ENCODE measurements at places on chromosomes 3 and 15.

DNA sequence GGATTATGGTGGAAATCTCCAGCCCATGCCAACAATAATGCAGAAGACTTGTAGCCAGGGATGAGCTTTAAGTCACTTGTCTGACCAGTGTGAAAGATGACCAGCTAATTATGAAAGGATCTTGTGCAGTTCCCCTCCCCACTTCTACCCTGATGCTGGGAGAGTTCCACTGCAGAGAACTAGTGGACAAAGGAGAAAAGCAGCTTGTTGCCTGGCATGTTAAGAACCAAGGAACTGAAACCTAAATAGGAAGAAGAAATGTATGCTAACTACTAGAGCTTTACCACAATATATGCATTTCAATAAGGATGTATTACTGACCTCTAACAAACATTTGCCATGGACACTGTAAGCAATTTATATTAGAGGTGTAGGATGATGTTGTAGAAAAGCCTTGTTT, 52.2 kb upstream of the CSTA start:
- DNase-seq: no peak

DNA sequence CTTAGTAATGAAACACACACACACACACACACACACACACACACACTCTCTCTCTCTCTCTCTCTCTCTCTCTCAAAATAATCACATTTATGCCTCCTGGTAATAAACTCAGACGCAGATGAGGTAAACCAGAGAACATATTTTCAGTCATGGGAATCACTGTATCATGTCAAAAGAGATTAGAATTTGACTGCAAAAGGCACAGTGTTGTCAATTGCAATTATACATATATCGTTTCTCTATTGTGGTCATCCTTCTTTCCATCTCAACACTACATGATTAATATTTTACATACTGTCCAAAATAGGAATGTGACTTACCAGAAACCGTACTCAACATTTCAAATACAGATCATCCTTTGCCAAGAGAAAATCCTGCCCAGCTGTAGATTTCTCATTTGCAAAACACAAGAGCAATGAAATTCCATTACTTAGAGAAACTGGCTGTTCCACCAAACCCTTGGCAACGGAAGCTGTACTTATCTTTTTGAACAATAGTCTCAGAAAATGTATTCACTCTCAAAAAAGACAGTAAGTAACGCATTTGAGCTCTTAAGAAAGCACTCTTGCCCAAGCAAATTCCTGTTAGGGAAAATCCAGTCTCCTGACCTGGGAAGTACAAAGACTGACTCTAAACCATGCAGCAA, 24.3 kb downstream of the PDZRN3 start:
- no peak for DNase-seq

GRCh38 chr3:120162400-120162799, 68.2 kb upstream of the GSK3B start:
- DNase-seq: no peak

DNA sequence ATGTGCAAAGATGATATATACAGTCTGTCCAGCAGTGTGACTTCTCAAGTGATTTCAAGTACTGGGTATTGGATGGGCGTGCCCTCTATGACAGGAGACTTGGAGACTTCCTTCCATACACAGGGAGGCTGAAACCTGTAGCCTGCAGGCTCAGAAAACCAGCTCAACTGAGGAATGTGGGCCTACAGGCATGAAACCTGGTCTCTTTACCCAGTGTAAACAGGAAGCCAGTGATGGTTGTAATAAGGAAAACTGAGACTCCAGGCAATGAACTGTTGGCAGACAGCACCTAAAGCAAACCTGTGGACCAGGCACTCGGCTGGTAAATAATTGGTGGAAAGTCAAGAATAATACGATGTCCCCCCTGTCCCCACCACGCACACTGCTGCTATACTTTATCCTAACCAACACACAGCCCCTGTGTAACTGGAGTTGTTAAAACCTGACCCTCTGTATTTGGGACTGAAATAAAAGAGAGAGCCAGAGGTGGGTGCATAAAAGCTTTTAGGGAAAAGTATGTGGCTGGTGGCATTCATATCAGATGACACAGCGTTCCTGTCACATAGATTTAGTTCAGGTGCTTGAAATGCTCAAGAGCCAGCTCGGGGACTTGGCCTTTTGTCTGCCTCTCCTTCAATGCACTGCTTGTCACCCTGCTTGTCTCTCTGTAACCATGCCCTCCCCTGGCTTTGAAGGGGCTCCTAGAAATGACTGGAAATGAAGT, 144.7 kb downstream of the TPRG1 start:
- no peak for DNase-seq
